Stimulated activated CD4-positive, alpha-beta T cell treated with anti-CD3 and anti-CD28 coated beads, Interleukin-12 subunit alpha, Interleukin-12 subunit beta, amount 100 ng/mL, for 24 hours (primary cell): ENCODE measurements at places on chromosomes 12 and 14.

DNA sequence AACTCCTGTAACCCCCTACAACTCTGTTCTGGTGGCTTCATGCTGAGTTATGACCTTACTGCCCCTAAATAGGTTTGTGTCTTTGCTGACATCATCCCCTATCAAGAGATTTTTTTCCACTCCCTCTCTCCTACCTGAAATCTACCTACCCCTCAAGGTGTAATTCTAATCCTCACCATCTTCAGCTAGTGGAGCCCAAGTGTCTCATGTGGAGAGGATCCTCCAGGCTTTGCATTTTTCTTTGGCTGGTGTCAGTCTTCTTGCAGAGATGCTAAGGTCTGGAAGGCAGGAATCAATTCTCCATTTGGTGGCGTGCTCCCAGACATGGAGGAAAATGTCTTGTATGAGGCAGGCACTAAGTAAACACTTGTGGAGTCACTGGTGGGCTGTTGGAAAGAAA lies 74.8 kb upstream of the PRMT8 start:
- no peak for DNase-seq

DNA sequence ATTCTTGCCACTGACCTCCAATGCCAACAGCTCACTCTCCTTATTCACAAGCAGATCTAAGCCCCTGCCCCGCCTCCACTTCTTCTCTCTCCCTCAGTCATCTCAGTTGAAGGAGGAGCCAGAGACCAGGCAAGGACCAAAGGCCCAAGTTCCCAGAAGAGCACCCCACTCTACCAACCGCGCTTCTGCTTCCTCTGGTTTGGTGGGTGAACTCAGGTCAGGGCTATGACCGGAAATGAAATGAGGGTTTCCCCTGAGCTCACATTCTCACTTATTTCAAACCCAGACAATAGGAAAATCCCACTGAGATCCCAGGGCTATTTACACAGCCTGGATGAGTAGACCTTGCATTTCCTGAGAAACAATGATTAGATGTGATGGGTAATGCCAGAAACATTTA lies 9.9 kb downstream of the DPF3 start:
- DNase-seq, result no peak

- no peak for DNase-seq
Measured at GRCh38 chr12:46364777-46365580, 7.6 kb downstream of the SLC38A2 start.

GRCh38 chr14:100626614-100627013 lies 39.4 kb upstream of the BEGAIN start:
- DNase-seq, result no peak

- no peak for DNase-seq
Measured at GRCh38 chr14:74518221-74518620, 24.7 kb downstream of the ISCA2 start.

DNA sequence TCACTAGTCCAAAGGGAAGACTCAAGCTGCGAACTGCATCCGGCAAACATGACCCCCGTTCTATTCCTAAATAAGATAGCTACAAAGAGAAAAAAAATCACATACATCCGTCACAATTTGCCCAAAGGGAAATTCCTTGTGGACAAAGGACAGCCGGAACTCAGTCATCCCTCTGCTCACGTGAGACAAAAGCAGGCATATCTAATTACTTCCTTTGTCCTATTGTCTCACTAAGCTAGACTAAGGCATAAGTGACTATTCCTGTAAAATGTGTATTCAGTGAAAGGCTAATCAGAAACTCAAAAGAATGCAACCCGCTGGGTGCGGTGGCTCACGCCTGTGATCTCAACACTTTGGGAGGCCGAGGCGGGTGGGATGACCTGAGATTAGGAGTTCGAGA lies 27.2 kb upstream of the NINJ2 start:
- DNase-seq, result no peak

DNA sequence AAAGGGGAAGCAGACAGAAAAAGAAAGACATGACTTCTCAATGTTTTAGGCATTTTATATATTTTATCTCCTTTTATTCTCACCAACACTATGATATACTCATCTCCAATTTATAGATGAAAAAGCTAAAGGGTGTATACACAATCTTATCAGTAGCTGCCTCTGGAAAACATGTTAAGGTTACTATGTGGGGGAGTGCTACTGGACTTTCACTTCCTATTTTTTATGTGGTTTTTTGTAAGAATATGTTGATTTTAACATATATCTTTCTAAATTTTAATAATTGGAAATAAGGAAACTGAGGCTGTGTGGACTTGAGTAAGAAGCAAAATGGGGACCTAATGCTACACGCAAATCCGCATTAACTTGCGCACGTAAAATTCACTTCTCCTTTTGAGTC lies 99.6 kb upstream of the PDE3A start:
- no peak for DNase-seq

DNA sequence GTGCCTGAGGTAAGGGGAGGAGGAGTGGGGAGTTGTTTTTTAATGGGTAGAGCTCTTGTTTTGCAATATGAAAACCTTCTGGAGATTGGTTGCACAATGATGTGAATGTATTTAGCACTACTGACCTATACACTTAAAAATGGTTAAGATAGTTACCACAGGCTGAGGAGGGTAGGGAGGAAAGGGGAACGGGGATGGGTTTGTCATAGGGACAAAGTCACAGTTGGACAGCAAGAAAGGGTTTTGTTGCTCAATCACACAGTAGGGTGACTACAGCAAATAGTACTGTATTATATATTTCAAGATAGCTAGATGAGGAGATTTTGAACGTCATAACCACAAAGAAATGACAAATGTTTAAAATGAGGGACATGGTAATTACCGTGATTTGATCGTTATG lies 1562.4 kb downstream of the AACS start:
- DNase-seq, result no peak

DNA sequence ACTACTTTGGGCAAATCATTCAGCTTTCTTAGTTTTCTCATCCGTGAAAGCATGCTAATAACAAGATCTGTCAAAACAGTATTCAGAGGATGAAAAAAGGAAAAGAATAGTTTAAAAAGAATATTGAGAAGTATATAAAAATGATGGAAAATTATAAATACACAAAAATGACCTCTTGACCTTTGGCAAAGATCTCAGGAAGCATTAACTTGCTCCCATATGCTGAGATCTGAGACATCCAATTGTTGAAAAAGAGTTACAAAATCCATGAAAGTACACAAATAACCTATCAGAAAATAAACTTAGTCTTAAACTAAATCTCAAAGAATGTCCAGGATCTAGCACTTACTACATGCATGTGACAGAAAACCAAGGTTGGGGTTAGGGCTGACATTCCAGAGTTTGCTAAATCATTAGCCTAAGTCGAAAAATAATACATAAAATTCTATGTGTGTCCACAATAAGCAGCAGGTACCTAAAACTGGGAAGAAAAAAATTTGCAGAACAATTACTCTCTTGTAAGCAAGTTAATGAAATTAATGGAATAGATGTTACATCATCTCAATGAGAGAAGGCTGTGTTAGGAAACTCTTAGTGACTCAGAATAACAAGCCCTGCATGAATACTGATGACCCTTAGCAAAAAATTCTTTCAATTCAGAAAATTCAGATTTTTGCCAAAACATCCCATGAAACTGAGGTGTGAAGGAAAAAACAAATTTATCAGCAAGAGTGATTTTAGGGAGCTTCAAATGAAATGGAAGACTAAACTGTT lies 3.4 kb downstream of the PAH start:
- no peak for DNase-seq

DNA sequence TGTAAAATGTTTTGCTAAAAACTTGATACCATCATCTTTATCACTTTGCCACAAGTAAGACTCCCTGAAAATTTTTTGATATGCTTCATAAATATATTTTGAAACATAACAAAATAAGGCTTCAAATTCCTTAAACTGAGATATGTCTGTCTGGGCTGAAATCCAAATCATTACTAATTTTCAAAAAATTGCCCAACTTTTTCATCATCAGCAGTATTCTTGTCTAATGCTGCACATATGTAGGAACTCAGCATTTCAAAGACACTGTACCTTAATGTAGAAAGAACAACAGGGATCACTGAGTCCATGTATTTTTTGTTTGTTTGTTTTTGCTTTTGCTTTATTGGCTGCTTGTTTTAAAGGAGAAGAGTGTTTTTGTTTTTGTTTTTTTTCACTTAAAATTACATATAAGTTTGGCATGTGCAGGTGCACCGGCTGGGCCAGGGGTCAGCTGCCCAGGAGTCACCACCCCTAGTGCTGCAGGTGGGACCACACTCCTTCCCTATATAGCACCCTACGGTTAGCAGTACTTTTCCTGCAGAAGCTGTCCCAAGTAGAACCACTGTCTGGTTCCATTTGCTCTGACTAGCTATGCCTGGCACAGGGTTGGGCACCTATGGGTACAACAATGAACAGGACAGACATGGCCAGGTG lies 231.2 kb downstream of the PIK3C2G start:
- DNase-seq, result no peak

DNA sequence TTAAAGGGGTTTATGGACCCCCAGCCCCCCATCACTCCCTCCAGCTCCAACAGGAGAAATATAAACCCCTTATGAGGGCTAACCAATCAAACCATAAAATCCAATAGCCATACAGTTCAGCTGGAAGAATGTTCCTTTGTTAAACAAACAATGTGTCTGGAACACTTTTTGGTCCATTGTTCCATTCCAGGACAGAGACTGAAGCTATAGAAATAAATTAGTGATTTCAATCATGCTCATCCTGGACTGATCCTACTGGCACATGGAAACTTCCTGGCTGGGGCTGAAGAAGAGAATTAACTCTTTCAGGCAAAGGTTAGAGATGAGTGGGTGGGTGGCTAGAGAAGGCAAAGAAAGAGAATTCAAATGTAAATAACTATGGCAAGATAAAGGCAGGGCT lies 63.4 kb downstream of the ANO2 start:
- no peak for DNase-seq

- no peak for DNase-seq
Measured at GRCh38 chr12:52010152-52010622, 3.4 kb downstream of the TAMALIN start.

- no peak for DNase-seq
Measured at GRCh38 chr12:105920161-105920684, 218.5 kb downstream of the NUAK1 start.

DNA sequence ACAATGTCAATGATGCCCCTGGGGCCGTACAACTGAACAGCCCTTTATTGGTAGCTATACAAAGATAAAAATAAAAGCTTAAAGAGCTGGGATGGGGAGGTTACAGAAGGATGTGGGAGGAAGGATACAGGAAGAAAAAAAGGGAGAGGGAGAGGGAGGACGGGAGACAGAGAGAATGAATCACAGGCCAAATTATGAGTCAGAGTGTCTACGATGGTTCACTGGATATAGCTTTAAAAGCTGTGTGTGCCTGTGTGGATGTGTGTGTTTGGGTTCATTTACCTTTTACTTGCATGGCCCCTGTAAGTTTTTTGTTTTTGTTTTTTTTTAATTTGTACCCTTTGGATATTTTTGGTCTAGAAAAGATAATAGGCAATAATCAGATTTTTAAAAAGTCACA lies 111.9 kb downstream of the CCDC60 start:
- no peak for DNase-seq

DNA sequence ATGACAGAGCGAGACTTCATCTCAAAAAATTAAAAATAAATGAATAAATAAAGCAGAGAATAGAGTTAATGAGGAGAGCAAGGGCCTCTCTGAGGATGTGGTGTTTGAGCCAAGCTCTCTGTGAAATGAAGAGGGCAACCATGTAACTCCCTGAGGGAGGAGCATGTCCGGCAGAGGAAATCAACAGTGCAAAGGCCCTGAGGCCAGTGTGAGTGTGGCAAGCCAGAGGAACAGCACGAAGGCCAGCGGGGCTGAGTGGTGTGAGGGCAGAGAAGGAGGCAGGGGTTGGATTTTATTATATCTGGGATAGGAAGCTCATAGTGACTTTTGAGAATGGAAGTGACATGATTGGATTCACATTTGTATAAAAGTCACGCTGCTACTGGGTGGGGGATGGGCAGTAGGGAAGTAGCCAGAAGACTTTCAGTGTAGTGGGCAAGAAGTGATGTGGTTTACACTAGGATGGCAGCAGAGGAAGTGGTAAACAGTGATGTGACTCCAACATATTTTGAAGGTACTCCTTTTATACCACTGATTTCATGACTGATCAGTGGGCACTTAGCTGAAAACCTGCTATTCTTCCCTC lies 10.3 kb upstream of the LRP1-AS start:
- no peak for DNase-seq

DNA sequence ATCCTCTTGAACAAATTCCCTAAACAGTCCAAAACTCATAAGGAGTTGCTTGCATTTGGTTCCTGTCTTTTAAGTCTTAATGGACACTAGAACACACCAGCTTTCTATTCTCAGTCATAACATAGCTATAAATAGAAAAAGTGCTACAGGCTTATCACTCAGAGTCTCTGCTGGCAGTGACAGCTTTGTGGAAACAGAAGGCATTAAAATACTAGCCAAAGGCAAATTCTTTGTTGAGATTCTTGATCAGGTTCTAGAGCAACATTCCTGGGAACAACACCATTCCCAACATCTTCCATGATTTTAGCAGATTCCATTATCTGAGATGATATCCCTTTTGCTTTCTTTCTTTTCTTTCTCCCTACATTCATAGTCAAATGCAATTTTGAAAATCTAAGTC lies 207.7 kb upstream of the PLEKHG7 start:
- DNase-seq, result no peak

DNA sequence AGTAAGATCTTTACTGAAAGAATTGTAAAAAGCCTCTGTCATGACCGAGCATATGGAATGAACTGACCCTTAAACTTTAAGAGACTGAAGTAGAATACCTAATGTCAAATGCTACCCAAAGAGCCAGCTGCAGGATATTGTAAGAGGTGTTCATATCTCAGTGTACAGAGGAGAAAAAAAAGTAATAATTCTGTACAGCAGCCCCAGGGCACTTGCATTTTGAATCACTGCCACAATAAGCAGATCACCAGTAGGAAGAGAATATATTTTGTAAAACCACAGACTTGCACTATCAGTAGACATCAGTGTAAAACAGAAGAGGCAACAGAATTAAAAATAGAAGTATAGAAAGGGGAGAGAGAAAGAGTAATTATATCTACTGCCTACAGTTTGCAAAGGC lies 162.6 kb downstream of the PPFIA2 start:
- DNase-seq, result no peak

DNA sequence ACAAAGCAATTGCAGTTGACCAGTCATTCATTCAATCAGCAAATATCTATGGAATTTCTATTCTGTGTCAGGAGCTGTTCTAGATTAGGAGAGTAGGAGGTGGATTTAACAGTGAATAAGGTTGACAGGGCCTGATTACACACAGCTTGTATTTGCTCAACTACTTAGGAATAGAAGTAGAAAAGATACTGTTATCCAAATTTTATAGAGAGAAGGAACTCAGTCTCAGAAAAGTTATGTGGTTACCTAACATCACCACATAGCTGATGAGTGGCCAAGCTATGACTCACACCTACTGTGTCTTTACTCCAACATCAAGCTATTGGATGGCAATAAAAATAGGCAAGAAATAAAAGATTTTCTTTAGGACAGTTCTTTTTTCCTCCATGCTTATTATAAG lies 374.8 kb downstream of the RMST start:
- DNase-seq, result no peak

DNA sequence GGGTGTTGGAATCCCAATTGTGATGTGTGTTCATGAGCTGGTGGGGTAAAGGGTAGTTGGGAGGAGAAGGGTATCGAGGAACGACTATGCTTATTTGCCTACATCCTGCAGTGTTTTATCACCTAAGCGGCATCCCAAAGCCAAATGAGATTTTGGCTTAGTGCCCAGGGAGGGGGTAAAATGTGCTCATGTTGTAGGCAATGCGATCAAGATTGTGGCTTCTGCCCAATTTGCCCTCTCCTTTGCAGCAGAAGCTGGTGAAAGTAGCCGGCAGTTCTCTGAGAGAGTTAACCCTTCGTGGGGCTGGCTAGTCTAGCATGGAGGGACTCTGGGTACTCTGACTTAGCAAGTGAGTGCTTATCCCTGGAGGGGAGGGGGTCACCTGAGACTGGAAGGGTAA lies 753 bp downstream of the RPH3A start:
- no peak for DNase-seq
